ENCODE measurements at places on chromosomes 11 and 22.
A peak's percentile ranks its signal among the peaks of the same experiment; 100 is the strongest.

GRCh38 chr11:75293903-75294302, 53.3 kb downstream of the TPBGL start:
- no peak for DNase-seq

GRCh38 chr11:77611921-77612320, 22.2 kb downstream of the AQP11 start:
- DNase-seq, result no peak

- peak; percentile 88 for DNase-seq
Observed at GRCh38 chr22:35638410-35638809, 9.8 kb upstream of the APOL6 start.

- DNase-seq, result no peak
Observed at GRCh38 chr11:130215531-130216220, 56.1 kb downstream of the ST14 start.

- no peak for DNase-seq
Observed at GRCh38 chr11:12199231-12199948, 89.0 kb downstream of the MICAL2 start.

DNA sequence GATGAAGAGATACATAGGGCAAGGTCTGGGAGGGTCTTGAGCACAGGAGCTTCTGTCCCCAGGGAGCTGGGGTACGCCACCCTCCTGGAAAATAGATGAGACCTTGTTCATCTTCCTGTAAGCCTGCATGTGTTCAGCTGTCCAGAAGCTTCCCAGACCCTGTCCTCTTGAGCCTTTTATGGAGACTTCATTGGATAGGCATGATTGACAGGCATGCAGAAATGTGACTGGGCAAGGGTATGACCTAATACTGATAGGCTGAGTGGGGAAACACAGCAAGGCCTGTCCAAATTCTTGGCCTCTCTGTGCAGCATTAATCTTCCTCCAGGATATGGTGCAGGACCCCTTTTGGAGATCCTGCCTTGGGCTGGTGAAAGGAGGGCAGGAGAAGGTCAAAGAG, 15.7 kb downstream of the ARCN1 start:
- no peak for DNase-seq

DNA sequence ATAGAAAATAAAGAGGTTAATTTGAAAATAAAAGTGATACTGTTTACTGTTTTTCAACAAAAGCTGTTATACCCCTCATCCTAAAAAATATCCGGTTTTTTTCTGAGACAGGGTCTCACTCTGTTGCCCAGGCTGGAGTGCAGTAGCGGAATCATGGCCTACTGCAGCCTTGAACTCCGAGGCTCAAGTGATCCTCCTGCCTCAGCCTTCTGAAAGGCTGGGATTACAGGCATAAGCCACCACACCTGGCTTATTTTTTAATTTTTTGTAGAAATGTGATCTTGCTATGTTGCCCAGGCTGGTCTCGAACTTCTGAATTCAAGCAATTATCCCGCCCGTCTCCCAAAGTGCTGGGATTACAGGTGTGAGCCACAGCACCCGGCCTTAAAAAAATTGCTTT, 35.7 kb downstream of the ALG9 start:
- DNase-seq, result no peak
